Activated CD4-positive, alpha-beta memory T cell treated with anti-CD3 and anti-CD28 coated beads, Interleukin-2, amount 10 ng/mL, durations not matched to agents 7 days and 5 days (primary cell): ENCODE measurements at places on chromosomes 1 and 21. TPM values are rescaled to one million over a fixed set of nuclear protein-coding genes. Genes with fewer than 3 reads are reported as not detected.

TNFRSF14 gene
- 173 TPM for total RNA-seq

VANGL2 gene
- total RNA-seq = not detected

GSTM1 gene
- total RNA-seq = not detected

OR10Z1 gene
- total RNA-seq = not detected

KRTAP7-1 gene
- not detected for total RNA-seq

SKI gene
- 61.5 TPM for total RNA-seq

FCGR2B gene
- 0.18 TPM for total RNA-seq

SPATA17 gene
- total RNA-seq = not detected

ZFP69B gene
- 5.4 TPM for total RNA-seq
